ENCODE measurements at places on chromosomes 7 and 10. TPM values are rescaled to one million over a fixed set of nuclear protein-coding genes. Genes with fewer than 3 reads are reported as not detected.
A peak's percentile ranks its signal among the peaks of the same experiment; 100 is the strongest.

Gene BTBD16
- 2.6 TPM for total RNA-seq

Gene GIMAP7
- 16.2 TPM for total RNA-seq

Gene CYP2C8
- 1.1 TPM for total RNA-seq

Gene CSGALNACT2
- total RNA-seq: 39.8 TPM

Gene KCNMA1
- total RNA-seq: 105 TPM

Gene AKR1C2
- 19.7 TPM for total RNA-seq

Gene PNLIPRP3
- not detected for total RNA-seq

Gene CYP26C1
- total RNA-seq: not detected

- DNase-seq: no peak
Observed at GRCh38 chr7:6256677-6257535, 15.5 kb downstream of the CYTH3 start.

DNA sequence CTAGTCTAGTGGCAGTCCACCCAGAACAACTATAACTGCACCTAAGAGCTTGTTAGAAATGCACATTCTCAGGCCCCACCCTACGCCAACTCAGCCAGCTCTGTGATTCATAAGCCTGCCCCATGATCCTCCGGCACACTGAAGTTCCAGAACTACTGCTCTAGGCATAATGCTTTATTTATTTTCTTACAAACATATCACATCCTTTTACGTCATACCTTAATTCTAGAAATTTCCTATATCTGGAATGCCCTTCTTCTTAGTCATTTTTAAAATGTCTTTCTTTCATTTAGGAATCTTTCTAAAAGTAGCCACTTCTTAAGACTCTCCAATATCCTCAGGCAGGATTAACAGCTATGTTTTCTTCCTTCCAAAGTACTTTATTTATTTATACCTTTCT is 480.1 kb downstream of the INHBA start:
- DNase-seq: no peak

- DNase-seq: no peak
Observed at GRCh38 chr7:81604075-81604807, 165.6 kb downstream of the HGF start.

GRCh38 chr10:86600296-86600695 is 54.1 kb upstream of the OPN4 start:
- no peak for DNase-seq

- DNase-seq: no peak
Observed at GRCh38 chr10:29482591-29483431, 152.0 kb downstream of the SVIL start.

GRCh38 chr7:84113906-84114850 is 80.4 kb downstream of the SEMA3A start:
- DNase-seq: no peak

GRCh38 chr10:48454302-48455054 is 148.0 kb downstream of the MAPK8 start:
- DNase-seq: no peak

- no peak for DNase-seq
Observed at GRCh38 chr7:110918949-110919548, 171.9 kb upstream of the LRRN3 start.

- no peak for DNase-seq
Observed at GRCh38 chr7:27191833-27192545, 7.0 kb upstream of the HOXA11 start.

- peak; percentile 32 for DNase-seq
Observed at GRCh38 chr7:6516387-6516983, 34.8 kb downstream of the GRID2IP start.

DNA sequence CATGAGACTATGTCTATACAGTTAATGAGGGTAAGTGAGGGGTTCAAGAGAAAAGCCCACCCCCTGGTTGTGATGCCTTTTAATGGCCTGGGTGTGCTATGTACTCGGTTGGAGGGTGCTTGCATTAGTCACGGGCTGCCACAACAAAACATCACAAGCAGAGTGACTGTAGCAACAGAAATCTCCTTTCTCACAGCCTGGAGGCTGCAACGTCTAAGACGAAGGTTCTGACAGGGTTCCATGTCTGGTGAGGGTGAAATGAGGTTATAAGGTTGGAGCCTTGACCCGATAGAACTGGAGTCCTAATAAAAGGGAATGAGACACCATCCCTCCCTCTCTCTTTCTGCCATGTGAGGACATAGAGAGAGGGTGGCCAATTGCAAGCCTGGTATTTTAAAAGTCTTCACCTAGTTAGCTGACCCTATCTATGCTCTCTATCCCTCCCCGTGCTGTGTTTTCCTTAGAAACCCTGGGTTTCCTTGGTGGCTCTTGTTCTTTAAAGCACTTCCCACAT is 126.0 kb upstream of the GDF10 start:
- no peak for DNase-seq

- no peak for DNase-seq
Observed at GRCh38 chr10:78754269-78755062, 314.3 kb upstream of the ZMIZ1 start.

DNA sequence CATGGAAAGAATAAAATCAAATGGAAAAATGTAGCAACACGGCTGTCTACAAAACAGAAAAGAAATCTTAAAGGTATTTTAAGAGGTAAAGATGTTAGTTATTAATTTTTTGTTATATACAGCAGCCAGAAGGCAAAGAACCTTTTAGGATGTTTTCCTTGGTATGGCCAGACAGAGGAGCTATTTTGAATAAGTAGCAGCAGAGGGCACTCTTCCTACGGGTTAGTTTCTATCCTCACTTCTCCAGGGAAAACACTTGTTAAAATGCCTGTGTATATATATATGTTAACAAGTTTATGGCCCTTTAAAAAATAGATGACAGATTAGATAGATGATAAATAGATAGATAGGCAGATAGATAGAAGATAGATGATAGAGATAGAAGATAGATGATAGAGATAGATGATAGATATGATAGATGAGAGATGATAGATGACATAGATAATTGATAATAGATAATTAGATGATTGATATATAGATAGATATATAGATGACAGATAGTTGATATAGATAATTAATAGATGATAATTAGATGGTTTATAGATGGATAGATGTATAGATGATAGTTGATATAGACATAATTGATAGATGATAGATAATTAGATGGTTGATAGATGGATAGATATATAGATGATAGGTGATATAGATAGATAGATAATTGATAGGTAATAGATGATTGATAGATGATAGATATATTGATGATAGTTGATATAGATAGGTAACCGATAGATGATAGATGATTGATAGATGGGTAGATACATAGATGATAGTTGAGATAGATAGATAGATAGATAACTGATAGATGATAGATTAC is 57.8 kb upstream of the WIPF3 start:
- DNase-seq: no peak

DNA sequence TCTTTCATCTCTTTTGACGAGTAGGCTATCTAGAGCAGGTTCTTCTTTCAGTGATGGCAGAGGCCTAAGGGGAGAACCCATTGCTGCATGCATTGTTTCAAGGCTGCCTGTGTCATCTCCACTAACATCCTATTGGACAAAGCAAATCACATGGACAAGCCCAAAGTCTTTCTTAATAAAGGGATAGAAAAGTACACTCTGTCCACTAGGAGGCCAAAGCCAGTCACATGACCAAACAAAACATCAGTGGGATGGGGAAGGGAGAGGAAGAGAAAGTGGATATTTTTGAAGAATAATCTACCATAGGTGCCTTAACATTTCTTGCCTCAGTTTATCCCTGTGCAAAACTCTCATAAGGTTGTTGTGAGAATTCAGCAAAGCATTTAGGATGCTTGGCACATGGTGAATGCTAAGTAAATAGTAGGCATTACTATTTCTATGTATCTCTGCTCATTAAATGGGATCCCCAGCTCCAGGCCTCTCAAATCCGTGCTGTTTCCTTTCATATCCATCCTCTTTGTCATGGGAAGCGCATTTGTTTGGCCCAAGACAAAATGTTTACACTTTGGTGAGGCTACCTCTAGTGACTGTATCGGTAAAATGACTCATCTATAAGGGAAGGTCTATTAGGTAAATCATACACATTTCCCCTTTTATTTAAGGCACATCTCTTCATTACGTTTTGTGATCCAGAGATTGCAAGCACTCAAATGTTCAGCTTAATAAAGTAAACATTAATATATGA is 16.7 kb upstream of the CADPS2 start:
- no peak for DNase-seq

Data from urinary bladder (tissue), 4 donors.